Stimulated activated CD4-positive, alpha-beta T cell treated with anti-CD3 and anti-CD28 coated beads, Interleukin-4, amount 100 ng/mL, for 4 hours (primary cell): ENCODE measurements at places on chromosomes 1 and 21.

- peak; percentile 79 for DNase-seq
These were observed 11.4 kb downstream of the FAM229A start for GRCh38 chr1:32350785-32351398.

- no peak for DNase-seq
These were observed 694.4 kb downstream of the LTN1 start for GRCh38 chr21:28298251-28298672.

DNA sequence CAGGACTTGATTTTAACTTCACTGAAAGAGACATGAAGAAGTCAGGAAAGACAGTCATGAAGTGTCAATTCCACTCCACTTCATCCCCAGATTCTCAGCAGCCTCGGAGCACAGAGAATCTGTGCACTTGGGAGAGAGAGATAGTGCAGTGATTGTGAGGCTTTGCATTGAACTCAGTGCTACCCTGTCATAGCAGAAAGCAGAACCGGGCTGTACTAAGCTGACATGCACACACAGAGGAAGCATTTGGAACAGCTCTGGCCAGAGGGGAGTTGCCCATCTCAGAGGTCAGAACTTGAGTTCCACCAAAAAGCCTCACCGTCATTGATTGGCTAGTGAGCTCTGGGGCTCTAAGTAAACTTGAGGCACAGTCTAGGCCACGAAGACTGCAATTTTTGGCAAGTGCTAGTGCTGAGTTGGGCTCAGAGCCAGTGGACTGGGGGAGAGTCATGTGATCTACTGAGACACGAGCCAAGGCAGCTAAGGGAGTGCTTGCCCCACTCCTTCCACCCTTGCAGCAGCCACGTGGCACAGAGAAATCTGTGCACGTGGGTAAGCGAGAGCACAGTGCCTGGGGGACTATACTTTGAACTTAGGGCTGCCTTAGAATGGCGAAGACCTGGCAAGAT, 810.2 kb upstream of the ADAMTS5 start:
- DNase-seq: no peak

GRCh38 chr1:100926240-100926639, 30.4 kb downstream of the SLC30A7 start:
- no peak for DNase-seq

- no peak for DNase-seq
These were observed 59.8 kb downstream of the MAST2 start for GRCh38 chr1:45863218-45863617.

DNA sequence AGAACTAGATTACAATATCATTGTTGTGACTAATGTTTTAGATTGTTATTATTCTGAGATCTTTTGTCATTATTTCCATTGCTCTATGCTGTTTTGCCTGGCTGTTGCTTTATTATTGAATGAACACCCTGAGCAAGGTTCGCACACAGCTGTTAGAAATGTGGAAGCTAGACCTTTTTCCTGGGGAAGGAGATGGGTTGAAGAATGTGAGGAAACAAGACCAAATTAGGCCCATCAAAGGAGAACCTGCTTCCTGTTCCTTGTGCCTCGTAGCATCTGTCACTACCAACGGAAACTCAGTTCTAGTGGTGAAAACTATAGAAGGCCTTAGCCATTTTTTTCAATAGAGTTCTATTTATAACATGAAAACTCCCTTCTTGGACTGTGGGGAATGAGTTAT, 68.7 kb downstream of the RGL1 start:
- no peak for DNase-seq

DNA sequence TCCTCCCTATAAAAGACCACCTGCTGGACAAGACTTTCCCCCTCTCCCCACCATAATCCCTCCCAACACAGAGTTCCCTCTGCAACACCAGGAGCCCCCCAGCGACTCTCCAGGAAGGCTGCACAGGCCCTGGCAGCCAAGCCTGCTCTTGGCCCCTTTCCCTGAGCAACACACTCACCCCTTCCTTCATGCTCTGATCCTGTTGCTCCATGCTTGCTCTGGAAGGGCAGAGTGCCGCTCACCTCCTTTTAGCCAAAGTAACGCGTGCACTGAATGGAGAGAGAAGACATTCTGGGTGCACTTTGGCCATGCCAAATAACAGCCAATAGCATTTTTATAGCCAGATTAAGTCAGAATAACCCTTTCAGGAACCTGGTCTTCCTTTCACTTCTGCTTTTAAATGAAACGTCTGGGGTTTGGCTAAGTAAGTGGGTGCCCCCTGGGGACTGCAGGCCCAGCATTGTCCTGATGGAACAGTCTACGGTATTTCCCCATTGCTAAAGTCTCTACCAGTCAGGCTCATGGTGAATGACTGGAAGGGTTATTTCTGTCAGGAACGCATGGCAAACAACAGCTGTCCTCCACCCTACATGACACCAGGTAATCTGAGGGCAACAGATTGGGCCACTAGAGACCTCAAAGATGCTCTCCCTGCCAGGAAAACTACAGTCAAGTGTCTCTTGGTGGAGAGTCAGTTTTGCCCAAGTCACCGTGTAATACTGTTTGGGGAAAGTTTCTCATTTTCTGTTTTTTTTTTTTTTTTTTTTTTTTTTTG, at the start of gene SLC2A5:
TSS of gene SLC2A5 (minus strand) at position 310 of the 775 bp plus-strand sequence. CDS start at position 211, 99 bp downstream.
- no peak for DNase-seq

DNA sequence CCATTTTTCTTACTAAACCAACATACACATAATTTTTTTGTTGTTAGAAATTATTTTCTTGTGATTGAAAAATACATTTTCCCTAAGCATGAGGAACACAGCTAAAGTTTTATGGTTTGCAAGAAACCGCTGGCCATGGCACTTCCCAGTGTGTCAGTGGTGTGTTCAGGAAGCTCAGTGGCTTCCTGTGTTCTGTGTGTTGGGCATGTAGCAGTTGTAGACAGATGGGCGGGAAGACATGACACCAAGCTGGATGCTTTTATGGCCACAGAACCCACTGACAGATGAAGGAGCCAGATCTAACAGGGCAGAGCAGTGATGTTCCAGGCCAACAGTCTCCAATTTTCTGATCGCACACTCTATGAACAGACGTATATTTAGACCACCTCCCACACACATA, 119.8 kb downstream of the GALNT2 start:
- no peak for DNase-seq

GRCh38 chr1:65894738-65895605, 102.3 kb downstream of the PDE4B start:
- DNase-seq: no peak

- DNase-seq: no peak
These were observed 95.8 kb downstream of the VWA5B1 start for GRCh38 chr1:20386323-20387081.

DNA sequence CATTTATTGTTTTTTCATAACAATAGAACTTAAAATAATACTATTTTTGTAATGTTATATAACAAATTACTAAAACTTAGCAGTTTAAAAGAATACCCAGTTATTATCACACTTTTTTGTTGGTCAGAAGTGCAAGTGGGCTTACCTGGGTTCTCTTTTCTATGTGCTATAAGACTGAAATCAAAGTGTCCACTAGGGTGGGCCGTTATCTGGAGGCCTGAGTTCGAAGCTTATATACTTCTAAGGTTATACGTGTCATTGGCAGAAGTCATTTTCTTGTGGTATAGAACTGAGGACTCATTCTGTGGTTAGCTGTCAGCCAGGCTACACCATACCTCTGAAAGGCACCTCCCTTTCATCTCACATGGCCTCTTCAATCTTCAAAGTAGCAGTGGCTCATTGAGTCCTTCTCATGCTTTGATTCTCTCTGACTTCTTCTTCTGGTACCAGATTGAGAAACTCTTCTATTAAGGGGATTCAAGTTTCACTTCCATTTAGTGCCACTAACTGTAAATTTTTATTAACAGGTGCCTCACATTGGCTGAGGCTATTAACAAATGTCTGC, 414.3 kb downstream of the AMY1C start:
- no peak for DNase-seq

GRCh38 chr1:245310571-245311531, 156.1 kb downstream of the KIF26B start:
- no peak for DNase-seq

DNA sequence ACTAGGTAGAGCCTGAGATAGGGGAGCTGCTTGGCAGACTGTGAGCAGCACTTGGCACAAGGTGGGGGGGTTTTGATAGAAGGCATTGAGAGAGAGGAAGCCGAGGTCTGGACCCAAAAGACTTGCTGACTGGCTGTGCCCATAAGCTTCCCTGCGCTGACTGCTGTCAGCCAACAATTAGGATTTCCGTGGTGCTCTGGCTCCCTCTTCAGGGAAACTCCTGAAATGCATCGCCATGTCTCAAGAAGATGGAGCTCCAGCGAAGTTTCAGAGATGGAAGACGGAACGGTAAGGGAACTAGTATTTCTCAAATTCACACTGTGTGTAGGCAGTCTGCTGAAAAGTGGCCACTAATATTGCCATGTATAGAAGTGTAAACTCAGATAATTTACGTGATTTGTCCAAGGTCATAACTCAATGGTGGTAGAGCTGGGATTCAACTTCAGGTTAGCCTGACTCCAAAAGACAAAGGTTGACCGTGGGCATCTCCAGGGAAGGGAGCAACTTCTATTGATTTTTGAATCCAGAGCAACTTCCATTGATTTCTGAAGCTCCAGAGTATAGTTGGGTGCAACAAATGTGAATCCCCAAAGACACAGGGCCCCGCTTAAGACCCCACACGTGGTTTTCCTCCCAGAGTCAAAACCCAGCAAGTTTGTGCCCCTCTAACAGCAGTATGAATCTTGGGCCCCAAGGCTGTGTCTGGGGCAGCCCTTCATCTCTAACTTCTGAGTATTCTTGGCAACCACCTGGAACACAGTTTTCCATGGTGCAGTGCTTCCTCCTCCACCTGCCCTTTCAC, 44.5 kb upstream of the CRNN start:
- peak; percentile 73 for DNase-seq

DNA sequence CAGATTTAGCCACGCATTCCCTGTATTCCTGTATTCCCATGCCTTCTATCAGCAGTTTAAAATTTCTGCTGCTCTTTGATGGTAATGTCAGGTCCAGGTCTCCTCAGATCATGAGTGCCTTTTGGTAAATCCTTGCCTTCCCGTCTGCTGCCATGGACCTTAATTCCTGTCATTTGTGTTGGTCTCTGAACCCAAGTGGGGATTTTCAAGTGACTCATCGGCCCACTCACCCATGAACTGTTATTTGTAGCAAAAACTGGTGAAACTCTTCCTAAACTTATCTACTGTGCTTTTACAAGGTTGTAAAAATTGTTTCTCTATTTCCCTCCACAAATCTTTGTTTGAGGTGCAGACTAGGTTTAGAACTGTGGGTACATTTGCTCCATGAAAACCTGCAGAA, 47.4 kb downstream of the ACTN2 start:
- DNase-seq: no peak

- no peak for DNase-seq
These were observed 437.2 kb upstream of the DAB1 start for GRCh38 chr1:57860931-57861565.

GRCh38 chr21:33815143-33815707, 100.4 kb downstream of the ATP5PO start:
- no peak for DNase-seq

GRCh38 chr1:178004926-178005391, 35.1 kb upstream of the SEC16B start:
- no peak for DNase-seq

DNA sequence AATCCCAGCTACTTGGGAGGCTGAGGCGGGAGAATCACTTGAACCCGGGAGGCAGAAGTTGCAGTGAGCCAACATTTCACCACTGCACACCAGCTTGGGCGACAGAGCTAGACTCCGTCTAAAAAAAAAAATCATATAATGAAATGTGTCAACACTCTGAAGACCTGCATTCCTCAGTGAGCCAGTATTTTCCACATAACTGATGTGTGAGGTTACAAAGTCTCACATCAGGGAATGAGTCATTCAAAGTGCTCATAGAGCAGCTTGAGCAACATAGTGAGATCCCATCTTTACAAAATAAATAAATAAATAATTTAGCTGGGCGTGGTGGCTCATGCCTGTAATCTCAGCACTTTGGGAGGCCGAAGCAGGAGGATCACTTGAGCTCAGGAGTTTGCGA, 65.5 kb downstream of the CASZ1 start:
- no peak for DNase-seq

GRCh38 chr1:11752359-11753088, 9.5 kb upstream of the C1orf167 start:
- DNase-seq: no peak

- no peak for DNase-seq
These were observed 6.6 kb downstream of the SORT1 start for GRCh38 chr1:109391157-109391556.

DNA sequence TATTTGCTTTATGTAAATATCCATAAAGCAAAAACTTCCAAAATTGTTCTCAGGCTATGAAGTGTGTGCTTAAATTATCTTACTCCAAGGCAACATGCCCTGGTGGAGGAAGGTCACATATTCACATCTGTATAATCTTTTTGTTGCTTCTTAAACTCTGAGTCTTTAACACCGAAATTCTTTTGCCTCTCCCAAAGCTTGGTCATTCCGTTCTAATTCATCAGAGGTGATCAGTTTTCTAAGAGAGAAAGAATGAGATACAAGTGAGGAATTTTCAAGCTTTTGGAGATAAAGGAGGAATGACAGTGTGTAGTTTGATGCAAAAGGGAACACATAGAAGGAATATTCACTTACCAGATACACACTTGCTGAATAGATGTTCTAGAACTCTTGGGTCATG, 561.7 kb downstream of the LTN1 start:
- no peak for DNase-seq

GRCh38 chr1:66132324-66132723, 339.6 kb downstream of the PDE4B start:
- no peak for DNase-seq

DNA sequence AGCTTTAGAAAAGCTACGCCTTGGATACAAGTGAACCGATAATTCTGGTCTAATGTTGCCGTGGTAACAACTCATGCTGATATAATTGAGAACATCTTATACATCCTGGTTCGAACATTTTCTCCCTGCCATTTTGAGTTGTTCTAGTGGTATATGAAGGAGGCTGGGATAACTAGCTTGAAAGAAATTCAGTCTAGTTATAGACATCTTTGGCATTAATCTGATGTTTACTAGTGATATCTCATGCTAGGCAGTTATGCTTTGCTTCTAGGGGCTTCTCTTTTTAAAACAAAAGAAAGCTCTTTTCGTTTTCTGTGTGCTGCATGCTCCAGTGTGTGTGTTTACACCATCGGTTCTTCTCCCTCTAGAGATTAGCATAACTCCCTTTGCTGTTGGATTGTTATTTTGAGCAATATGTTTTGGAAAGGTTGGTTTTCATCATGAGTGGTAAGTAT, 20.5 kb downstream of the PRKACB start:
- DNase-seq: no peak

DNA sequence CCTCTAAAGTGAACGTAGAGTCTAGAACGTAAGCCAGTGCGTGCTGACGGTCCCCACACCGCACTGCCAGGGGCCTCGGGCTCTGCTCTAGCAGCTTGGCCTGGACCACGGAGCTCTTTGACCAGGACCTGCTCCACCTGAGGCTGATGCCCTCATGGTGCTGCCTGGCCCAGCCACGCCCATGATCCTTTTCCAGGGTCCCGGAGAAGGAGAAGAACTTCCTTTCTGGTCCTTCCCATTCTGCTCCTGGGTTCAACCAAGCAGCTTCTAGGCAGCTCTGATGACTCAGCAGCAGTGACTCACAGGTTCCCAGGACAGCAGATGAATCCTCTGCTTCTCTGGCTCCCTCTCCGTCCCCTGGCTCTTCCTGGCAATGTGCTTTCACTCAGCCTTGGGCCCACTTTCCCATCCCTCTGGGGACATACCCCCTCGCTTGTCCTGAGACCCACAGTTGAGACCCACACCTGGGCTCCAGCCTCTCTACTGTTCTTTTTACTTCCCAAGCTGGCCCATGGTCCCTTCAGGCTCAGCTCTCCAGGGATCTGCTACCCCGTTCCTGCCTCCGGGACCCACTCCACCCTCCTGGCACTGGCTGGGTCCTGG, 246.3 kb upstream of the RAB4A start:
- peak; percentile 9 for DNase-seq
